ENCODE measurements at places on chromosomes 7 and 10.

GRCh38 chr7:101218236-101219125 is 516 bp downstream of the ZNHIT1 start:
- DNase-seq = no peak

GRCh38 chr10:49309691-49310411 is 10.9 kb downstream of the C10orf71 start:
- peak; percentile 35 for DNase-seq

DNA sequence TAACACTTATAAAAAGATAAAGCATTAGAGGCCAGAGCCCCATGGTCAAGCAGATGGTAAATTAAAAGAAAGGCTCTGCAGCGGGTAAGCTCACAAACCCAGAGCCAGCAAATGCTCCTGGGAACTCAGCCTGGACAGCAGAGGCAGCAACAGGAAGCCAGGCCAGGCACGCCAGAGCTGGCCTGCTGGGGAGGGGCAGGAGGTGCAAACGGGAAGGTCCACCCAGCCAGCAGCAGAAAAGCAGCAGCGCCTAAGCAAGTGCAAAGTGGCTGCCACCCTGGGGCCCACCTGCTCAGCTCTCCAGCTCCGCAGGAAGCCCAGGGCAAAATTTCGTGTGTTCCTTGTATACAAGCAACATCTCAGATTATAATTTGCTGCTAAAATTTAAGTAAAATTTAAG is 82.7 kb upstream of the GPR22 start:
- DNase-seq = no peak

GRCh38 chr7:111532625-111533024 is 29.7 kb downstream of the IMMP2L start:
- DNase-seq = no peak

DNA sequence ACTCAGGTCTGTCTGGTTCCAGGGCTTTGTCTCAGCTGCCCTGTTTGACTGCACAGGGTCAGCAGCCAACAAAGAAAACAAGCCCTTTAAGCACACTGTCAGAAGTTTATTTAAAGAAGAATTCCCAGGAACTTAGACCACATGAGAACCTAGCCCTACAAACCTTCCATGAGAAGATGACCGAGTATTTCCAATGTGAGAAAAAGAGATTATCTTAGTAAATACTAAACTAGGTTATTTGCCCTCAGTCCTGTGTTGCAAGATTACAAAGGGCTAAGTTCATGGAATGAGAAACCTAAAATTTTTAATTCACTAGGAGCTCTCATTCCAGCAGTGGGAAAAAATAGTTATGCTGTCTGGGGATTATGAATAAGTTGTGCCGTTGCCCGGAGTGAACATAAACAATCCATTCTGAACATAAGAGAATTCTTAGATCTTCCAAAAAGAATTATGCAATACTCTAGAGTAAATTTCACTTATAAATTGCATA is 46.7 kb downstream of the NOC3L start:
- no peak for DNase-seq

DNA sequence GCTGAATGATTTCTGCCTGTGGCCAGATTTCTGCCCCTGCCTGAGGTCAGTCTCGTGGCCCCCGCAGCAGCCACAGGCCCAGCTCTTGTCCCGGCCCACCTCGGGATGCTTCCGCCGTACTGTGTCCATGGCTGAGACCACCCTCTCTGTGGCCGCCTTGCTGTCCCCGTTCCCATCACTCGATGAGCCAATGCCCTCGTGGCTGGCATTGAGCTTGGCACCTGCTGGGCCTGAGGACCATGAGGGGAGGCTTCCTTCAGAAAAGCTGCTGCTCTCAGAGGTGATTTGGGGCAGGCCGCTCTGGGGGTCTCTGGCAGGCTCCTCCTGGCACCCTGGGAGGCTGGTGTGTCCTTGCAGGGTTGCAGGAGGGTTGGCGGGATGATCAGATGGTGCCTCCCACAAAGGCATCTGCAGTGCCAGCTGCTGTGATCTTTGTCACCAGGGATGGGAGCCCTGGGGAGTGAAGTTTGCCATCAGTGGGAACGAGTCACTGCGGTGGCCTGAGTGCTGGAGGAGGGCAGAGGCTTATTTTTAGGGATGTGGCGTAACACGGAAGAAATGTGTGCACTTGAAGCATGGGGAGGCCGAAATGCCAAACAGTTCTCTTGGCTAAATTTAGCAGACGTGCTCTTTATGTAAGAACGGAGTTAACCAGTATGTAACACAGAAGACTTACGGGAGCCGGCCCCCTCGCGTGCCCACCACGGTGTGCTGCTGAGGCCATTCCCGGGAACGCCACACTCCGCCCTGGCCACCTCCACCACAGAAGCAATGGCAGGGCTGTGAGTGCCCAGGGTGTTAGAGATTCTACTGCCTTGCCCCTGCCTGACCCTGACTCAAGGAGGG is 47.7 kb downstream of the VIPR2 start:
- no peak for DNase-seq

DNA sequence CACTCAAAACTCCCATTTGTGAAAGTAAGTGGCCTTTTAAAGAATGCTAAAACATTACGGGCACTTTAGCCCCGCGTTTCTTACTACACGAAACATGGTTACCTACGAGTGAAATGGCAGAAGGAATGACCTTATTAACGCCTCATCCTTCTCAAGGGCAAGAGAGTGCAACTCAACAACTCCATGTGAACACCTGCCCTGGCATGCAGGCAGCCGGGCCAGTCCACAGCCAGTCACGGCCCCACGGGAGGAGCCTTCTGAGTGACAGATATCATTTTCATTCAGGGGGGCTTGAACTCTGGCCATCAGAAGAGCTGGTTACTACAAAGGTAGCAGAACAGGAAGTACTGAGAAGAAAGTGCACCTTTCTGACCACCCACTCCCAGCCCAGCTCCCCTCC is 236.1 kb downstream of the PTPRN2 start:
- DNase-seq = no peak

- DNase-seq = no peak
These were observed 24.5 kb downstream of the SPOCK2 start for GRCh38 chr10:72063703-72064391.

DNA sequence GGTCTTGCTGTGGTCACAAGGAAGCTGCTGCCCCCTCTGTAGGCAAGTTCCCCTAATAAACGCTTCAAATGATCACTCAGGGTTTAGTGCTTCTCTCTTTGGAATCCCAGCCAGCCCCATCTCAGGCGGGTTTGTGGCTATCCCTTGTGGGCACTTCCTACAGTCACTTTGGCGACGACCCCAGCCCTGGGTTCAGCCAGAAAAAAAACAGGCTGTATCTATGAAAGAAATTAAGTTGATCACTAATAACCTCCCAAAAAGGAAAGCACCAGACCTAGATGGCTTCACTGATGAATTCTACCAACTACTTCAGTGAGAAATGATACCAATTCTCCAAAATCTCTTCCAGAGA is 208.2 kb downstream of the MAD1L1 start:
- no peak for DNase-seq

DNA sequence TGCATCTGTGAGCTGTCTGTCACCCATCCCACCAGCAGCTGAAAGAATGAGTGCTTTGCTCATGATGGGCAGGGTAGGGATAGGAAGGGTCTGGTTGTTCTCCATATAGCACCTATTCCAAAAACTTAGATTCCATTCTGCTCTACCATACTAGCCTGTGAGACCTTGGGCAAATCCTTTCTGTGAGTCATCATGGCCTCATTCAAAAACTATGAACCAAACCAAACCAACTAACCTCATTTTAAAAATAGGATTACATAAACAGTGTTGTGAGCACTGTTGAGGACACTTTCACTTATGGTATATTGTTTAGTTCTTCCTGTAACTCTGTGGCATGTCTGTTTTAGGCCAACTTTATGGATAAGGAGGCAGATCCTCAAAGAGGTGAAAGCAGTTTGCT is 30.9 kb upstream of the STEAP4 start:
- DNase-seq = no peak

GRCh38 chr10:43230101-43230908 is 36.6 kb downstream of the RASGEF1A start:
- no peak for DNase-seq

DNA sequence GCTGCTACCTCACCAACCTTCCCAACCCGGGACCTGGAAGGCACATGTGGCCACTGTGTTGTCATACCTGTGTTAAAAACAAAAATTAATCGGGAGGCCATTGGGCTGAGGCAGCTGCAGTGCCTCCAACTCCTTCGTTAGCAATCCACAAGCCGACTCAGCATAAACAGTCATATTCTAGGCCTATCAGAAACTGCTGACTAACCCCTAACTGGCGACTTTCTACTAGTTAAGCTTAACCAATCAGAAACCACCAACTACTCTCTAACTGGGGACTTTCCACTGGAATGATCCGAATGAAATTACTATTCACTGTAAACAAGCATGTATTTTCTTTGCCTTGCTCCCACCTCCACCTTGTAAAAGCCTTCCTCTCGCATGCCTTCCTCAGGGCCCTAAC is 14.1 kb upstream of the TMEM72 start:
- DNase-seq = no peak

DNA sequence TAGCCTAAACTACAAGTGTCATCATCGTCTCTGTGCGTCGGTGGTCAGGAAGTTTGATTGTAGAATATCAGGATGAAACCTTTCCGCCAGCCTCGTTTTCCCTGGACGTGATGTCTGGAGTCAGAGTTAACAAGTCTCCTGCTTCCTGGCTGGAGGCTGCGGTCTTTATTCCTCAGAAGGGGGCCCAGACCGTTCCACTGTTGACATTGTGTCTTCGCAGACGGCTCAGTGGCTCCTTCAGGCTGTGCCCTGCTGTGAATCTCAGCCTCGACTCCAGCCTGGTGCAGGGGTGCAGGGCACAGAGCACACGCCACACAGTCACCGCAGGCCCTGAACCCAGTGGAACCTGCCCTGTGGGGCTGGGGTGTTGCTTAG is 37.2 kb upstream of the INSIG1 start:
- DNase-seq = no peak

DNA sequence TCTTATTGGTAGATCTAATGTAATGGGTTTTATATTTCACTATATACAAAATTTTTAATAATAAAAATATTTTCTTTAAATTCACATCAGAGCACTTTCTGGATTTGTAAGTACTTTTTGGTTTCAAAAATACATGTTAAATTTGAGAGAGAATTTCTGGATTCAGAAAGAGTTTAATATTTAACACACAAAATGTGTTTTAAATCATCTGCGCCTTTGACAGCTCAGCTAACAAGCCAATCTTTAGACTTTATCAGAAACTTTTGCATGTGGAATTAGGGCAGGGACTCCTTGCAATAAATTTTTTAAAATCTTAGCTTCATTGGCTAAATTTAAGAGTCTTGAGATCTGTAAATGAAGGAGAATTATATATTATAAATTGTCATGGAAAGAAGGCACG is 32.7 kb upstream of the RHOBTB1 start:
- DNase-seq = no peak

DNA sequence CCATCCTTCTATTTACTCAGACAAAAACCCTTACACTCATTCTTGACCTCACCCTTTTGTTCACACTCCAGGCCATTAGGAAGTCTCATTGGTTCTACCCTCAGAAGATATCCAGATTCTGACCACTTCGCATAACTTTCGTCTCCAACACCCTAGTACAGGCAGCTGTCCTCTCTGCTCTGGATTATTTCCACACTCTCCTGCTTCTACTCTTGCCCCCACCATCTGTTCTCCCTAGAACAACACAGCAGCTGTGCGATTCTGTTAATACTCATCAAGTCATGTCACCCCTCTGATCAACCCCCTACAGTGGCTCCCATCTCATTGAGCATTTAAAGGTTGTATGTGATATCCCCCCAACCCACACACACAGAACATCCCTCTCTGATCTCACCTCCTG is 15.5 kb upstream of the TRIL start:
- no peak for DNase-seq

GRCh38 chr10:111137587-111137986 is 60.8 kb downstream of the ADRA2A start:
- DNase-seq = no peak

- DNase-seq = no peak
These were observed 808.5 kb upstream of the CELF2 start for GRCh38 chr10:10209167-10209566.

Data from T-helper 2 cell treated with Interferon-gamma antibody and Interleukin-4, amounts not matched to agents 5 μg/mL and 100 μg/mL, for 36 hours (primary cell).